Activated B cell treated with CpG ODN at 0.5 μM for 24 hours (primary cell): ENCODE measurements at places on chromosomes 13 and 19. TPM values are rescaled to one million over a fixed set of nuclear protein-coding genes. Genes with fewer than 3 reads are reported as not detected.

GRCh38 chr13:24035411-24035810 is 125.1 kb upstream of the SPATA13 start:
- H3K4me3 ChIP-seq, result no peak overlapping the region
- no peak overlapping the region for H3K27ac ChIP-seq
- no peak for DNase-seq
- H3K4me1 ChIP-seq, result no peaks in the 10 kb centered on the region

- H3K4me1 ChIP-seq, result no peaks in the 10 kb centered on the region
These were observed 60.7 kb downstream of the MCF2L start for GRCh38 chr13:113029487-113030258.

The ZNF527 gene
- 6.3 and 8.1 TPM in 2 replicates for total RNA-seq

The TMC4 gene
- not detected in 2 replicates for total RNA-seq

The ZNF888 gene
- total RNA-seq, result 9.0 and 11.9 TPM in 2 replicates

DNA sequence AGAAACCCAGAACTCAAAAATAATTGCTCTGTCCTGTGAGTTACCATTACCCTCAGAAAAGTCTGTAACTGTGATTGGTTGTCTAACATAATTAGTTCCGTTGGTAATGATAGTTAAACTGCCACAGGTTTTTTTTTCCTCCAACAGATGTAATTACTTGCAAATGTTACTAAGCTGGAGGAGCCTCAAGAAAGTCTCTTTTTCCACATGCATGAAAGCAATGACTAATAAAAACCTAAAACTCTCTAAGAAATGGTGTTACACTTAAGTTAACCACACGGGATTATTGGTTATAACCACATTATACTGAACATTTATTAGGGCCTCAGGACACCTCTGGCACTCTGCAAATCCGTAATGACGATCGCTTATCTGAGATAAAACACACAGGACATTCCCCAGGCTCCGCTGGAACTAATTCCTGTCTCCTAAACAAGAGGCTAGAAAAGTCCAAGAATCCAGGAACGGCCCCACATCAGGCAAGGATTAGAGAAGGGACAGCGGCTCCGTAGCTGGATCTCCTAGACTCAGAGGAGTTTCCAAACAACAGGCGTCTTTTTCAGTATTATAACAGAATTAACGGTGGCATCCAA is 753 bp downstream of the ZNF235 start:
- DNase-seq, result no peak
- peaks cover 41% of the 10 kb centered on the region for H3K36me3 ChIP-seq
- H3K27ac ChIP-seq, result peak overlapping the region; percentile 76
- peak overlapping the region; percentile 96 for H3K4me3 ChIP-seq
- peaks cover 20% of the 10 kb centered on the region for H3K4me1 ChIP-seq
